G401 (cell line): ENCODE measurements at places on chromosomes 16 and 17.

GRCh38 chr17:76370261-76370993 lies 14.0 kb upstream of the SPHK1 start:
- no peak for DNase-seq

DNA sequence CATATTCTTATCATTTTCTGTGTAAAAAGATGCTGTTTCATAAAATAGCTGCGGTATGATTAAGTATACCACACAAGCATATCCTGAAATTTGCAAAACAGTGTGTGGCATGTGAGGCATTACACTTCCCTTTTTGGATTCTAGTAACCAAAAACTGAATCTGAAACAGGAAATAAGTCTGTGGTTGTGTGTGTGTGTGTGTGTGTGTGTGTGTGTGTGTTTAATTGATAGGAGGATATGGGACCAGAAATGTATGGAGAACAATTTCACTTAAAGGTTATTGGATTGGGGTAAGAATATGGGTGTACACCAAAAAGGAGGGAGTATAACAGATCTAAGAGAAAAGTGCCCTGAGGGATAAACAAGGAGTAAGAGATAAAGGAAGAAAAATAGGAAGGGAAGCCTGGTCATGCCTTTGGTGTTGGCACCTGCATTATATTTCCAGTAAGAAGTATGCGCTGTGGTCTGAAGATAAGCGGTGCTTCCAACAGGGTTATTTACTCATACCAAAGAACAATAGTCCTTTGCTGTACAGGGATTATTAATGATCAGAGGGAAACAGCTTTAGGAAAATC lies 4.0 kb downstream of the LYRM1 start:
- no peak for DNase-seq

DNA sequence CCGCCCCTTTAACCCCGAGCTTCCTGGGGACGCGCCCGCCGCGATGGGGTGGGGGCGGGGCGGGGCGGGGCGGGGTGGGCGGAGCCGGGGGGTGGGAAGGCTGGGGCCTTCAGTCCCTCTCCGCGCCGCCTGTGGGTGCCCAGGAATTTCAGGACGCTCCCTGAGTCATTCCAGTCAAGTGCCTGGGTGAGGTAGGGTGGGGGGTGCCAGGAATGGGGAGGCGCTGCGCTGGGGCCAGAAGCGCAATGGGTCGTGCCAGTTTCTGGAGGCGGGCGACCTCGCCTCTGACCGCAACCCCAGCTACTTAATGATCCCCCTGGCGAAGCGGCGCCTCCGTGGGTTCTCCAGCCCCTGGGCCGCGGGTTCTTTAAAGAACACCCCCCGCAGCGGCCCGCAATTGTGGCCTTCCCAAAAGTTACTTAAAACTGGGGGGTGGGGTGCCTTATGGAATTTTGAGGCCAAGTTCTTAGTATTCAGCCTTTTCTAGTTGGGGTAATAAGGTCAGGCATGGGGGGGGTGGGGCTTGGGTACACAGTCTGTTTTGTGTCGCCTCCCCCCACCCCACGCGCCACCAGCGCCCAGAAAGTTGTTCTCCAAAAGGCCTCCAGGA lies 826 bp upstream of the GSE1 start:
- DNase-seq = no peak

- DNase-seq = no peak
Observed at GRCh38 chr17:50722746-50723145, 3.3 kb downstream of the LUC7L3 start.

DNA sequence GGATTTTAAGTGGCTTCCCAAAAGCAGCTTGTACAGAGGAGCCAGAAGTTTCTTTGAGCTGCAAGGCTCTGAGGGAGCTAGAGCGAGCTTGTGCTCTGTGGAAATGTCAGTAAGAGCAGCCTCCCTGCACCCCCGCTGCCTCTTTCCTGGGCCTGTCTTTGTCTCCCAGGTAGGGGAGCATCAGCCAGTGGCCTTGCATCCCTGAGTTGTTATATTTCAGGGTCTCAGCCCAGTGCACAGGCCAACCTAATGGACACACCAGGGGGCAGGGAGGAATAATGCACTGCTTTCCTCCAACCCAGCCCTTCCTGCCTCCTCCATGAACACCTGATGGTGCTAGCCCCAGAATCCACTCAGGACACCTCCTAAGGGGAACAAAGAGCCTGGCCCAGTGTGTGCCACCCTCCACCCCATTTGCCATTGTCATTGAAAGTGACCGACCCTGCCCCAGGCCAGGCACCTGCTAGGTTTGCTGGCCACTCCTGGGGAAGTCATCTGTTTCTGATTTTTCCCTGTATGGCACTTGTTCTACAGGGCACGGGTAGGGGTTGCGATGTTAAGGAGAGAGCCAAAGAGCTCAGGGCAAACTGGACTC lies 6.3 kb downstream of the TPPP3 start:
- DNase-seq = no peak

- no peak for DNase-seq
Observed at GRCh38 chr16:50692999-50693781, at the start of gene NOD2. Gene NOD2 (plus strand): TSS chr16:50693606. CDS start chr16:50699496, 5,890 bp downstream.

DNA sequence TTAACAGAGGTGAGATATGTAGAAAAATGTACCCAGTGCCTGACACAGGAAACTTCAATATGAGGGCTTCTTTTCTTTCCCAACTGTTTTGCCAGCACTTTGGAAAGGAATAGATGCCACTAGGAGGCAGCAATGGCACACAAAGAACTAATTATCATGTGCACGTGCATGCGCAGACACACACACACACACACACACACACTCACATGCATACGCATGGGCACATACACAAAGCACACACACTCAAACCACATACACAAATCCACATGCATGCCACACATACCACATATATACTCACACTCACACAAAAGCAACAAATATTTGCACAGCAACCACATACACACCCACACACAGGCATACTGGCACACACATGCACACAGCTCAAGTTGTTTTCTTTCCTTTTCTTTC lies 8.8 kb upstream of the CEP112 start:
- DNase-seq = peak; percentile 37

- no peak for DNase-seq
Observed at GRCh38 chr17:56367366-56367765, 214.1 kb downstream of the ANKFN1 start.

- no peak for DNase-seq
Observed at GRCh38 chr16:54878301-54878700, 52.4 kb upstream of the IRX5 start.

- DNase-seq = peak; percentile 72
Observed at GRCh38 chr17:81084680-81085419, 49.9 kb downstream of the BAIAP2 start.

DNA sequence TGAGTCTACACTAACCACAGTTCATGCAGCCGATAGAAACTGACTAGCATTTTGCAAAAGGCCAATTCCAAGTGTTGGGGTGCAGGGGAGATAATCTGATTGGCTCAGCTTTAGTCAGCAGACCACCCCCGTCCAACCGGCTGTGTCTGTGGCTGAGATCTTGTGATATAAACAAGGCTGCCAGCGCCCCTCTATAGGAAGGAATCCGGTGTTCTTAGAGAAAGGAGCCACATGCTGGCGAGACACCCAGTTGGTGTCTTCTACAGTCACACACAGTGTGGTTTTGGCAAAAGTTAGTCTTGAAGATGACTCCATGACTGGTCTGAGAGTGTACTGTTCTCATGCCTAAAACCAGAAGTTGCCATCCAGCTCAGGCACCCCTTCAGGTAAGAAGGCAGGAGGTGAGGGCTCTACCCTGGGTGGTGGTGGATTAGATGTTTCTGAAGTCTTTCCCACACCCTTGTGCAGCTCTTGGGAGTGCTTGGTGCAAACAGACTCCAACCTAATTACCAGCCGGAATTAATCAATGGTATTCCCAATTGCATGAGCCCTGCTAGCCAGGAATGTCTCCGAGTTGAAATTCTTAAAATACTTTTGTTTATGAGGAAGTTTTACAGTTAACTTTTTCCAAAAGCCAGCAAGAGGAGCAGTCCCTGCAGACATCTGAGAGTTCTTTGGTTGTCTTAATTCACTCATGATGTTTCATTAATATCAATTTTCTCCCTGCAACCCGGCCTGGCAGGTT lies 172.3 kb upstream of the IRX6 start:
- DNase-seq = no peak

- DNase-seq = no peak
Observed at GRCh38 chr16:19393226-19394111, 24.2 kb upstream of the TMC5 start.

GRCh38 chr17:64110379-64111152 lies 19.4 kb downstream of the ERN1 start:
- DNase-seq = no peak

DNA sequence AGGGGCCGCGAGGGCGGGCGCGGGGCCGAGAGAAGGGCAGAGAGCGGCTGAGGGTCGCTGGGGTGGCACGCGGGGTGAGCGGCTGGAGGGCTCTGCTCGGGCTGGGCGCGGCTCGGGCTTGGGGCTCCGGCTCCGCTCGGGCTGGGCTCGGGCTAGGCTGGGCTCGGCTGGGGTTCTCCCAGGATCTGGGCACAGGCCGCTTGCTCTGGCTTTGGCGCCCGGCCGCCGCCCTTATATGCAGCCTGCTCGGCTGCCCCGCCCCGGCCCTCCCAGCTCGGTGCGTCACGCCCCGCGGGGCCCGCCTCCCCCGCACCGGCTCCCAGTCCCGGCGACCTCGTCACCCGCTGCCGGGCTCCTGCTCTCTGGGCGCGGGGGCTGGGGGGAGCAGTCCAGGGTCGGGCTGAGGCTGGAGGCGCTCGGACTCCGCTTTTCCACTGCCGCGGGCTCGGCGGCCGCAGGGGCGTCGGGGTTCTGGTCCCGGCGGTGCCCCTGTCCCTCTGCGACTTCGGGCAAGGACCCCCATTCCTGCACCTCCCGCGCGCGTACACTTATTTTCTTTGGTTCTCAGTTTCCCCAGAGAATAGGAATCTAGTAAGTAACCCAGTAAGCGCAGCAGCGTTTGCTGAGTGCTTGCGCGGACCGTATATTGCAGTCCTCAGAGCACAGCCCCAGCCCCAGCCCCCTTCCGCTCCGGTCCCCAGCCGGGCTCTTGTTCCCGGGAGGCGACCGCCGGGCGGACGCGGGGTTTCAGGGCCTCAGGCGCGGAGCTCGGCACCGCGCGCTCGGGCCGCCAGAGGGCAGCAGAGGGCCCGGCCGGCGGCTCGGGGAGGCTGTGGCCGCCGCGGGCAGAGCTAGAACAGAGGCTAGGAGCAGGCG lies at the start of gene RASD1:
Gene RASD1 (minus strand): TSS at position 207 of the 876 bp plus-strand sequence. CDS start 214 bp downstream, outside the sequence.
- DNase-seq = peak; percentile 91

DNA sequence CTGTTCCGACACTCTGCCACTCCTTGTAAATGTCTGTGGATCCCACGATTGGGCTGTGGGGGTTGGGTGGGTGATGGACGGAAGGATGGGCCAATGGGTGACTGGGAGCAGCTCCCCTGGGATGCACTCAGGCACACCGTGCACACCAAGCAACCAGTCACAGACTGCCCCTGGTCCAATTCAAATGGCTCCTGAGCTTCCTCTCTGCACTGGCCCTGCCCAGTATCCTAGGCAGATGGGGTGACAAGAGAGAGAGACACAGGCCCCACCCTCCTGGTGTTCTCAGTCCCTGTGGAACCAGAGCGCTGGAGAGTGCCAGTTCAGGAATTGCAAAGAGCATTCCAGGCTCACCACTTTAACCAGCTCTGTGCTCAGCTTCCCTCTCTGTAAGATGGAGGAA lies 32.8 kb downstream of the BEAN1 start:
- no peak for DNase-seq

DNA sequence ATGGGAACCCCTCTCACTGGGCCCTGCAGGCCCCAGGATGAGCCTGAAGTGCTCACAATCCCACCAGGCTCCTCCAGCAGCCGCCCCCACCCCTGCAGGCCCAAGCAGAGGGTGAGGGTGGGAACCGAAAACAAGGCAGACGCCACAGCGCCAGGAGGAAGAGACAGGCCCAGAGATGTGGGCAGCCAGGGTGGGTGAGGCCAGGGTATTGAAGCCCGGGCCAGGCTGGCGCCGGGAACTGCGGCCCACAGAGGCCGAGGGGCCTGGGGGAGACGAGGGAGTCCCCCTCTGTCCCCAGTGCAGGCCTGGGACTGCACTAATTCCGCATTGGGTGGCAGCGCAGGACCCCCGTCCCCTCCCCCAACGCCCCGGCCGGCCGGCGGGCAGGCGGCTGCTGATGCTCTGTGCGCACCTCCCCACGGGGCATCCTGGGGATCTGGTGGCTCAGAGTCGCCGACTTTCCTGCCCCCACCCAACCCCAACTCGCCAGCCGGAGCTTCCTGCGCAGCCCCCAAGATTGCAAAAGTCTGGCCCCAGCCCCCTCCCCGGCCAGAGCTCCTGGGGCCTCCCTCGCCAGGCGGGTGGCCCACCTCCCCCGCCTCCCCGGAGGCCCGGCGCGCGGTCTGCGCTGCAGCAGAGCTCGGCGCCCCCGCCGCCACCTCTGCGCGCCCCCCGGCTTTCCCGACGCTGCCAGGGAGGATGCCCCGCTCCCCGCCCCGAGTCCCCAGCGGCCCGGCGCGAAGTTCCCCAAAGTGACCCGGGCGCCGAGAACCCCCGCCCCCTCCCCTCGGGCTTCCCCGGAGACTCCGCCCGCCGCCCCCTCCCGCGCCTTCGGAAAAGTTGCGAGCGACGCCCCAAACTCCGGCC lies 107.8 kb downstream of the ENGASE start:
- no peak for DNase-seq

DNA sequence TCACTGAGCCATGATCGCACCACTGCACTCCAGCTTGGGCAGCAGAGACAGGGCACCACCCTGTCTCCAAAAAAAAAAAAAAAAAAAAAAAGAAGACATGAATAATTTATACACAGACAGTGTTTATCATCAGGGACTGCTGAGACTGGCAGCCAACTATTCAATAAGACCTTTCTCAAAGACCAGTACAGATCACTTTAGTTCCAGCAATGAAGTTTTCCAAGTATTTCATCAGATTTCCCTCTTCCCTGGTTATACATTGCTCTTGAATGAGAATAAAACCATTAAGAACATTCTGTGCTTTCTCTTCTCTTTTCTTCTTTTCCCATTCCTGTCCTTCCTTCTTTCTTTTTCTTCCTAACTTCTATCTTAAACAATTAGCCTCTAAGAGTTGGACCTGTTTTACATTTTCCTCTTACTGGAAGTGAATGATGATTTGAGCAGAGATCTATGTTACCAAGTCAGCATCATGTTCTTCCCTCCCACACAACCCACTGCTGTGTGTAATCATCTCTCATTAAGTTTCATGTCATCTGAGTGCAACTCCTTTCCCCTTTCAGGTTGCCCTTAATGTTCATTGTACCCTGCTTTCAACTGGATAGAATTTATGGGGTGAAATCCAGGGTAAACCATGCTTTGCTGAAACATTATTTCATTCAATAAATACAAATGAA lies 35.9 kb upstream of the SMIM36 start:
- no peak for DNase-seq

- no peak for DNase-seq
Observed at GRCh38 chr16:56888806-56889205, 23.8 kb downstream of the SLC12A3 start.

DNA sequence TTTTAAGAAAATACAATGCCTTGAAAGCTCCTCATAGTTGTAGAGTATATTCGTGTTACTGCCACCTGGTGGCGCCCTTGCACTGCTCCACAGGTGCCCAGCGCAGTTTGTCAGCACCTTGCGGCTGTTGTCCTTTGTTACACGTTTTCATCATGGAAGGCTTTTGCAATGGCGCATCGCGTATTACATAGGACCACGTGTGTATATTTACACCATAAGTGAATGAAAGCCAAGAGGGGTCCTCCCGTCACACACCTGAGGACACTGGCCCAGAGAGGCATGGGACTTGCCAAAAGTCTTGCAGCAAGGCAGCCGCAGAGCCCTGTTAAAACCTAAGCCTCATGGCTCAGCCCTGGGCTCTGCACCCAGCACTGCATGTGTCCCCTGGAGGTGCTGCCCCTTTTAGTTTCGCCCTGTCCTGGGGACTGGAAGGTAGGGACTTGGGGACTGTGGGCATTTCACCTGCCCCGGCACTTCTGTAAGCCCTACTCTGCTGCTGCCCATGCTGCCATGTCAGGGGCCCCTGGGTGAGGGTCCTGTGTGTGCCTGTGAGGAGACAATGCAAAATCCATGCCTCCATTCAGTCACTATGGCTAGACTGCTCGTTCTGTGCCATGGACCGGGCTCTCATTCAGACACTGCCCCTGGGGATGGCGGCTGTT lies 24.3 kb downstream of the POLR3E start:
- peak; percentile 91 for DNase-seq
